Left renal cortex interstitium (tissue), 4 donors: ENCODE measurements at places on chromosomes 5 and 9. TPM values are rescaled to one million over a fixed set of nuclear protein-coding genes. Genes with fewer than 3 reads are reported as not detected.

GRCh38 chr5:31581498-31582099, 49.5 kb downstream of the C5orf22 start:
- DNase-seq = peak; percentile 15

DNA sequence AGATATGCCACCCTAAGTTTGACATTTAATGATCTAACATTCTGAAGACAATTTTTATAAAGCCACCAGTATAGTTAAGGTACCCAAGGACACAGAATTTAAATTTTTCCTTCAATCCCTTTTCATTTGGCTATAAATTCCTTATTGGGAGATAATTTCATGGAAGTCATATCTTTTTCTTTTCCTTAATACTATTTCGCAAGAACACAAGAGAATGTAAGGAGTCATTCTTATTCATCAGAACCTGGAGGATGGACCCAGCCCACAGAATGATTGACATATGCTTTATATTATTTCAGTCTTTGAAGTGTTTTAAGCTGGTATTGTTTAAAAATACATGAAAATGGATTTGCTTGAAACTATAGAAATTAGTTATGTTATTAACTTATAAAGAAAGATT, 79.6 kb downstream of the DROSHA start:
- no peak for DNase-seq

DNA sequence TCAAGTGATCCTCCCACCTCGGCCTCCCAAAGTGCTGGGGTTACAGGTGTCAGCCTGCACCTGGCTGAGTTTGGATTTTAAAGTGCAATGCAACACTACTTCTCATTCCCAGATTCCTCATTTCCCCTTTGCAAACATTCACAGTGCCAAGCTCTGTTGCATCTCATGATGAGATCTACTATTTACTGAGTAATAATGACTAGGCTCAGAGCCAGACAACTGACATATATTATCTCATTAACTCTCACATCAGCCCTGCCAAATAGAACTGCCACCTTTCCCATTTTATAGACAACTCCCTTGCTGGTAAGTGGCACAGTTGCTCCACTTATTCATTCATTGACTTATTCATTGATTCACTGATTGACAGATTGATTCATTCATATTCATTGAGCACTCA, 7.0 kb downstream of the PDE6A start:
- DNase-seq = no peak

PURA gene
- polyA plus RNA-seq = 11.8 TPM

DNA sequence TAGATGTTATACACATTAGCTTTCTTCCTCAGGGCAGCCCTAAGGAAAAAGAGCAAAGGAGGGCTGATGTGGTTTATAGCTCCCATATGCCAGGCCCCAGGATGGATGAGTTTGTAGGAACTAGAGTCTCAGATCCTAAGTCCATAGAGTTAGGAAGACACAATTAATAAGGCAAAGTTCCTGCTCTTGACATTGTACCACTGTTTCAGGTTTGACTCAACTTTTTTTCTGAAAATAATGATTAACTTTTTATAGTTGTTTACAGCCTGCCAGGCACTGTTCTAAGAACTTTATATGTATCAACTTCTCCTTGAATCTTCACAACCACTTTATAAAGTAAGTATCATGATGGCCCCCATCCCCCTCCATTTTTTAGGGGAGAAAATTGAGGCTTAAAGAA, 339.5 kb downstream of the PDE4D start:
- no peak for DNase-seq

- DNase-seq = no peak
These were observed 111.1 kb downstream of the UGCG start for GRCh38 chr9:112007575-112008240.

TLX3 gene
- polyA plus RNA-seq = not detected

DNA sequence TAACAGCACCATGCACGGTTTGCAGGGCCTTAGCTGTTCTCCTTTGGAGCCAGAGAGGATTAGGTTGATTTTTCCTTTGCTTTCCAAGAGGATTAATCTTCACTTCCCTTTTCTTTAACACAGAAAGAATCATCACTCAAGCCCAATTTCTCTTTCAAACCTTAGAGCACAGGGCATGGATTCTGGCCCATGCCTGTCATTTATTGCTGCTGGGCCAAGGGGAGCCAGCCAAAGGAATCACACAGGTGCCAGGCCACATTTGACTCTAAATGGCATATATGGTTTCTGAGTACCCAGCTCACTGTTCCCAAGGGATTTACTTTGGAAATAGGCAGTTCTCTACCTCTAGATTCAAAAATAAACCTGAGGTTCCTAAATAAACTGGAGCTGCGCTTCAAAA, 58.3 kb downstream of the FBXL7 start:
- DNase-seq = no peak

GRCh38 chr5:97124335-97124734, 18.1 kb downstream of the LIX1 start:
- no peak for DNase-seq

DNA sequence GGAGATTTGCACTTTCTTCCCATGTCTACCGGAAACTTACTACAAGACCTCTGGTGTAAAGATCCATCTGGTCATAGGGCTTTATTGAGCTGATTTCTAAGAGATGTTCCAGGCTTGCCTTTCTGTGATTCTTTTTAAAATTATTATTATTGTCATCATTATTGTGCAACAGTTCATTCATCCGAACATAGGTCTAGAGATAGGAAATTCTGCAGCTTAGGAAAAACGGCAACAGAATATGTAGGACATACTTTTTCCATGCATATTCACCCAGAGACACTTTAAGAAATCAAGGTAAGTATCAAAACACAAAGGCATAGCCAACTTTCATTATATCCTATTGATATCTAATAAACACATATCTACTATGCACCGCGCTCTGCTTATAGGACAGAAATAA, 378.2 kb upstream of the KLF4 start:
- no peak for DNase-seq

- no peak for DNase-seq
These were observed 150.8 kb downstream of the SLIT3 start for GRCh38 chr5:169150108-169150507.

ITK gene
- polyA plus RNA-seq = 0.22 TPM

DNA sequence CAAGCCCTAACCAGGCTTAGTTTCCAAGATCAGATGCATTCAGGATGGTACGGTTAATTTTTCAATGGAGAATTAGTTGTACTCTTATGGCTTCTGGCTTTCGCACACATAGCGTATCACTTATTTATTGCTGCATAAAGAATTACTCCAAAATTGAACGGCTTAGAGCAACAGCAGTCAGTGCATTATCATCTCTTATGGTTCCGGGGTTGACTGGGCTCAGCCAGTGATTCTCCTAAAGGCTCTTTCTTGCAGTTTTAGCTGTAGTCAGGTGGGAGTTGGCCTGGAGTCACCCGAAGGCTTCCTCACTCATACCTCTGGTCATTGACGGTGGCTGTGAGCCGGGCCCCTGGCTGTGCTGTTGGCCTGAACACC, 595 bp upstream of the GRHPR start:
- no peak for DNase-seq

DNA sequence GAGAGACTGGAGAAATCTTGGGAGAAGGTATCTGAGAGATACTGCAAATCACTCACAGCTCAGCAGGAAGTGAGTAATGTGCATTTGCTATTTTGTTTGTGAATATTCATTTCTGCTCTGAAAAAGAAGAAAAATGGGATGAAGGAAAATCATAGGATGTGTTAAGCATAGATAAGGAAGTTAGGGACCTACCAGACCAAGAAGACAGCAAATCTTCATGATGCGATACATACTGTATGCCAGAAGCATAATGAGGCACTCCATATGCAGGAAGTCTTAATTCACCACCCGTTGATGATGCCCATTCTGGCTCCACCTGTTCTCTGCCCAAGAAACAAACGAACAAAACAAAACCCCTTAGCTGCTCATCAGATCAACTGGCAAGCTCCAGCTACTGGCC, 6.1 kb upstream of the DAPK1 start:
- DNase-seq = no peak

- peak; percentile 19 for DNase-seq
These were observed 95.6 kb downstream of the DENND1A start for GRCh38 chr9:123834218-123834888.

GRCh38 chr5:88734191-88734640, 148.8 kb downstream of the MEF2C start:
- no peak for DNase-seq

LRRC8A gene
- 34.8 TPM for polyA plus RNA-seq

CNTLN gene
- polyA plus RNA-seq = 12.7 TPM

DNA sequence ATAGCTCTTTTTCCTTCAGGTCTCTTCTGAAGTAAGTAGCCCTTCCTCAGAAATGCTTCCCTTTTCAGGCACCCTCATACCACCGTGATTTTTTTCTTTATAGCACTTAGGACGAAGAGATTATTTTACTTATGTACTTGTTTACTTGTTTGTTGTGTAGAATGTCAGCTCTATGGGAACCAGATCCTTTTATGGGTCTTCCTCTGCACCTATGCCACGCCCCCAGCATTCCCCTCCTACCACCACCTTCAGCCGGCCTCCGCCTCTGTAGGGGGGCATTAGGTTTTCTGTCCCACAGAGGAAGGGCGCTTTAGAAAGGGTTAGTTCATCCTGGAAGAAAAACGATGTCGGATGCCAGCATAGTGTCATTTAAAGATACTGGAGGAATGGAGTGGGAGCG, 1.8 kb downstream of the CDKN2B-AS1 start:
- DNase-seq = no peak

DNA sequence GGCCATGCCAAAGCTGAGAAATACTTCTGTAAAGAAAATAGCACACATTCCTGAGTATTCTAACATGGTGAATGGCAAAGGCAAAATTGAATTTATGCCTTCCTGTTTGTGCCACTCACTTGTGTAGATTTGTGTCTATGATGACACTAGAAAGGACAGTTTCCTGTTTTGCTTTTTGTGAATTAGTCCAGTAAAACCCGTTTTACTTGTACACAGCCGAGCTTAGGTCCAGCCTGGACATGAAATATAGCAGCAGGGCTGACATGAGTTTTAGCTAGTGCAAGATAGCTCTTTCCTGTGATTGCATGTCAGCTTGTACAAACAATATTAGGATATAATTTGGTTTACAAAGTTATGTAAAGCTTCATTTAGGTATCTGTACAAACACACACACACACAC, 1891.7 kb upstream of the WWC1 start:
- DNase-seq = no peak

STPG3 gene
- polyA plus RNA-seq = 3.5 TPM

GNA14 gene
- polyA plus RNA-seq = 13.5 TPM

- no peak for DNase-seq
These were observed 74.1 kb upstream of the HSPA9 start for GRCh38 chr5:138649316-138649720.

DNA sequence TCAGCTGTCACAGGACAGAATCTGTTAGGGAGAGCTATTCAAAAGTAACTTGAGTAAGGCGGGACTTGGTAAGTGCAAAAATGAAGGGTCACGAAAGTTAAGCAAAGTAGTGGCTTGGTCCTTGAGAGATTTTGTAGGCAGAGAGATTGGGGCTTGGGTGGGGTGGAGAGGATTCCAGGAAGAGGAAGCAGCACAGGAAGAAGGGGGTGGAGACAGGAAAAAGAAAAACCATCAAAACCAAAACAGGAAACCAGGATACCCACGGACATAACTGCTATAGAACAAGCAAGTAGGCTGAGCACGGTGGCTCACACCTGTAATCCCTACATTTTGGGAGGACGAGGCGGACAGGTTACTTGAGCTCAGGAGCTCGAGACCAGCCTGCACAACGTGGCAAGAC, 3.7 kb downstream of the ROPN1L start:
- no peak for DNase-seq

PTPRD gene
- 114 TPM for polyA plus RNA-seq

DNA sequence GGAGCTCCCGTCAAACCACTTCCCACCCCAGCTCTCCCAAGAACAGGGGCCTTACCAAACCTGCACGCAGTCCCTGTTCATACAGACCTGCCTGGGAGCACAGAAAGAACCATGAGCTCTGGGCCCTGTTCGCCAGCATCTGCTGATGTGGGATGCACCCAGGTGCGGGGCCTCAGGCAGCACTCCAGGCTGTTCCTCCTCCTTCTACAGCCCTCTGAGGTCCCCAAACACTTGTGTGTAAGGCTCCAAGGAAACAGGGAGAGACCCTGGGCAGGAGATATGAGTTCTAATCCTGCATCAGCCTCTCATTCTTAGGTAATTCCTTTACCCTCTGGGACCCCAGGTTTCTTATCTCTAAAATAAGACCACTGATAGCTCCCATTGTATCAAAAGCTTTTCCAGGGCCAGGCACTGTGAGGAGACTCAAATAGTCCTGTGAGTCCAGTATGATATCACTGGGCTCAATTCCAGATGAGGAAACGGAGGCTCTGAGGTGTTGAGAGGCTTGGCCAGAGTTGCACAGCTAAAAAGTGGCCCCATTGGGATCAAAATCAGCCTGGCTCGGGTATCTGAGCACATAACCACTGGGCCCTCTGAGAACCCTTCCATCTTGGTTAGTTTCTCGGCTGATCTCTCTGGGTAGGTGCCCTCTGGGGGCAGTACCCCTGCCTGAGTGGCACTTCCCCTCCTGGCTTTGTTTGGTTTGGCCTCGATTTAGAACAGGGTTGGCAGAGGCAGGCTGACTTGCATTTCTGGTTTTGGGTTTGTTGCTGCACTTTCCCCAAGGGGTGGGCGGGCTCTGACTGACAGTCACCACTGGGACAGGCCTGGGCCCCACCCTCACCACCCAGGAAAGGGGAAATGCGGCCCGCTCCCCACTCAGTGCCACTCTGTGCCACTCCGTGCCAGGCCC, 116.8 kb downstream of the RGS3 start:
- no peak for DNase-seq

DNA sequence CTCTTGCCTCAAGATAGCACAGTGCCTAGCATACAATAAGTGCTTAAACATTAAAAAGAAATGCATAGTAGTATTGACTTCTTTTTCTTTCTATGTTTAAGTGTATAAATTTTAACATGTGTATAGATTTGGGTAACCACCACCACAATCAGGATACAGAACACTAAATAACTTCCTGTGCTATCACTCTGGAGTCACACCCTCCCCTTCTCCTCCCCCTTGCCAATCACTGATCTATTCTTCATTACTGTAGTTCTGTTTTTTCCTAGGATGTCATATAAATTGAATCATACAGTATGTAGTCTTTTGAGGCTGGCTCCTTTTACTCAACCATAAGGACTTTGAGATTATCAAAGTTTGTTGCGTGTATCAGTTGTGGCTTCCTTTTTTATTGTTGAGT, 68.5 kb downstream of the OSTF1 start:
- DNase-seq = no peak

PROB1 gene
- polyA plus RNA-seq = 1.7 TPM

TAF11L9 gene
- polyA plus RNA-seq = not detected
